ENCODE measurements at places on chromosomes 11 and 22.
A peak's percentile ranks its signal among the peaks of the same experiment; 100 is the strongest.

- no peak for DNase-seq
These were observed 7.8 kb downstream of the MYEOV start for GRCh38 chr11:69301455-69302401.

DNA sequence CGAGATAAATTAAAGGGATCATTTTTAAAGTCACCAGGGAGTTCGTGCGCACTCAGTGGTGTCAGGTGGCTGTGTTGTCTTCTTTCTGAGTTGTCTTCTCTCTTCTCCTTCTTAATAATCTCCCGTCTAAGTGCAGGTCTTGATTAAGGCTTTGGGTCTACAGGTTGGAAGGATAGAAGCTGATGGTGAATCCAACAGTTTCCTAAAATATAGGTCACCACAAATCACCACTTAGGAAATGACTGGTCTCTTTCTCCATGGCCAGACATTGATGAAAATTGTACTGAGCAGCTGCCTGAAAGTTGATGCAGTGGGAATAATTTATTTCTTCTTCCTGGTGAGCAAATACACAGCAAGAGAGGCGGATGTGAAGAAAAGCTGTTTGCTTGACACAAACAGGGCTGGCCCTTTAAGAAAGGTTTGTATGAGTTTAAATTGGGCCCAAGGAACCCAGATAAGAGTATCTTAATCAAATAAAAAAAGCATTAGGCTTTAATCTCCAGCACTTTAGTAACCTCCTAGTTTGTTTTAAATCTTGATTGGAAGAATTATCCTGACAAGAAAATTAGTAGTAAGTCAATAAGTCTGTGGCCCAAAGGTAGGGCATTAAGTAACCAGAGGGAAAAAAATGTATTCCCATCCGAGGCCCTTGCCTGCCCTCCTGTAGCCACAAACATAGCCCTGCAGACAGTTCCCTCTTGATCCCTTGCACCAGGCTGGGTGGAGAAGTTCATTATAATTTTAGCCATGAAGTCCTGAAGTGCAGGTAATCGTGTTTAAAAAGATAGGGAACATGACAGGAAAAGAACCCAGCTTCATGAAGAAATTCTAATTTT, 245.8 kb downstream of the KIRREL3 start:
- DNase-seq: no peak

GRCh38 chr11:12827929-12828812, 153.9 kb downstream of the TEAD1 start:
- DNase-seq: no peak

- DNase-seq: no peak
These were observed 590 bp downstream of the COMMD9 start for GRCh38 chr11:36288442-36289225.

DNA sequence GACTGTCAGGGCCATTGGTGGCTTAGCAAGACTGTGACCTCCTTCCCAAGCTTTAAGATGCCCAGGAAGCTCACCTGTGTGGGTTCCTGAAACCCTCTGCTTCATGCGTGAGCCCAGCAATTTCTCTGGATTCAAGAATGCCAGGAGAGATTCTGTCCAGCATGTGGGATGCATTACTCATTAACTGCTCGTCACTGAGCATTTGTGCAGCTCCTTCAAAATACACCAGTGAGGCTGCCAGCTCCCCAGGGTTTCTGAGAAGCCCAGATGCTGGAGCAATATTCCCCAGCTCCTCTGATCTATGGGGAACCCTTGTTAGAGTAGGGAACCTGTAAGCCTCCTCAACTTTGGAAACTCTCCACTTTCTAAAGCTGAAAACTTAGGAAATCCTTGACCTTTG, 126.5 kb downstream of the CHST1 start:
- peak; percentile 44 for DNase-seq

DNA sequence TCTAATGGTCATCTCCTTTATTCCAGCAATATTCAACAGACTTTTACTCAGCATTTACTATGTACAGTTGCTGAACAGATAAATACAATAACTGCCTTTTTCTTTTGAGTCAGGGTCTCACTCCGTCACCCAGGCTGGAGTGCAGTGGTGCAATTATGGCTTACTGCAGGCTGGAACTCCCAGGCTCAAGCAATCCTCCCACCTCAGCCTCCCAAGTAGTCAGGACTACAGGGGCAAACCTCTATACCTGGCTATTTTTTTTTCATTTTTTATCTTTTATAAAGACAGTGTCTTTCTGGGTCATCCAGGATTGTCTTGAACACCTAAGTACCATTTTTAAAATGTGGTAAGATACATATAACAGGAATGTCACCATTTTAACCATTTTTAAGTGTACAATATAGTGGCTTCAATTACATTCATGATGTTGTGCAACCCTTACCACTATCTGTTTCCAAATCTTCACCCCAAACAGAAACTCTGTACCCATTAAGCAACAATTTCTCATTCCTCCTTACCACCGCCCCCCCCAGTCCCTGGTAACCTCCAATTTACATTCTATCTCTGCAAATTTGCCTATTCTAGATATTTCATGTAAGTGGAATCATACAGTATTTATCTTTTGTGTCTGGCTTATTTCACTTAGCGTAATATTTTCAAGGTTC, 67.8 kb downstream of the MIAT start:
- no peak for DNase-seq
